ENCODE measurements at places on chromosomes 7 and 10.

- no peak for DNase-seq
Measured at GRCh38 chr10:22554461-22555182, 159.8 kb downstream of the PIP4K2A start.

GRCh38 chr7:50542132-50542531 lies 23.1 kb downstream of the DDC start:
- no peak for DNase-seq

- DNase-seq, result no peak
Measured at GRCh38 chr10:1375346-1376170, 319.4 kb downstream of the WDR37 start.

GRCh38 chr7:148807436-148807835 lies 76.7 kb downstream of the EZH2 start:
- DNase-seq, result no peak

Data from CD4-positive, CD25-positive, alpha-beta regulatory T cell (primary cell).